ENCODE measurements at places on chromosomes 7 and 10. TPM values are rescaled to one million over a fixed set of nuclear protein-coding genes. Genes with fewer than 3 reads are reported as not detected.

The MYOZ1 gene
- 3.3 TPM for total RNA-seq

GRCh38 chr10:63716016-63716580 is 194.9 kb downstream of the REEP3 start:
- no peak overlapping the region for H3K4me3 ChIP-seq
- no peaks in the 10 kb centered on the region for H3K27me3 ChIP-seq
- H3K4me1 ChIP-seq = peaks cover 15% of the 10 kb centered on the region
- DNase-seq = no peak
- H3K36me3 ChIP-seq = no peaks in the 10 kb centered on the region

- H3K27ac ChIP-seq = no peak overlapping the region
- no peak overlapping the region for H3K4me3 ChIP-seq
- no peaks in the 10 kb centered on the region for H3K27me3 ChIP-seq
- H3K4me1 ChIP-seq = no peaks in the 10 kb centered on the region
- H3K36me3 ChIP-seq = no peaks in the 10 kb centered on the region
- DNase-seq = no peak
Measured at GRCh38 chr7:90192876-90193750, 18.4 kb upstream of the STEAP2 start.

GRCh38 chr10:24465124-24465874 is 256.4 kb downstream of the KIAA1217 start:
- H3K4me3 ChIP-seq = no peak overlapping the region
- no peaks in the 10 kb centered on the region for H3K27me3 ChIP-seq

The CALCR gene
- total RNA-seq = 16.8 TPM

DNA sequence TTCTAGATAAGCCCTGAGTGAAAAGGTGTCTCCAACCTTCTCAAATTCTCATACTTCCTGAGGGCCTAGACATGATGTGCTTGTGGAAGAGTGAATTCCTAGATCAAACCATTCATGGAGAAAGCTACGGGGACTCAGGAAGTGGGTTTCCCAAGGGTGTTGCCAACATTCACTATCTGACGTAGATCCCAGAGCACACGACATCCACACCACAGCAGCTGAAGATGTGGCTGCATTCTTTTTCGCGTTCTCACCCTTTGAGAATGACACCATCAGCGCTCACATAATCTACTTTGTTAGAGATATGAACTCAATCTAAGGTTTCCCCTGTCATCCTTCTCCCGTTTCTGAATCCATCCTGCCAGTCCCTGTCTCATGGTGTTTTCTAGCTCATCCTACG is 290.8 kb downstream of the DNAJB6 start:
- H3K27me3 ChIP-seq = no peaks in the 10 kb centered on the region
- no peak overlapping the region for H3K27ac ChIP-seq
- H3K4me1 ChIP-seq = no peaks in the 10 kb centered on the region

The ATP5F1C gene
- 248 TPM for total RNA-seq

GRCh38 chr10:104253106-104253505 is 1.6 kb upstream of the GSTO1 start:
- H3K36me3 ChIP-seq = peaks cover 13% of the 10 kb centered on the region
- H3K4me3 ChIP-seq = no peak overlapping the region
- no peaks in the 10 kb centered on the region for H3K27me3 ChIP-seq

- H3K4me3 ChIP-seq = peak overlapping the region; percentile 44
- no peaks in the 10 kb centered on the region for H3K36me3 ChIP-seq
- H3K27ac ChIP-seq = peak overlapping the region; percentile 36
- peak; percentile 95 for DNase-seq
- H3K27me3 ChIP-seq = no peaks in the 10 kb centered on the region
Measured at GRCh38 chr7:131829947-131830558, 273.6 kb upstream of the PODXL start.

GRCh38 chr10:110967009-110967630 is 47.7 kb downstream of the SHOC2 start:
- no peak overlapping the region for H3K4me3 ChIP-seq
- peaks cover 19% of the 10 kb centered on the region for H3K36me3 ChIP-seq
- no peak overlapping the region for H3K27ac ChIP-seq

DNA sequence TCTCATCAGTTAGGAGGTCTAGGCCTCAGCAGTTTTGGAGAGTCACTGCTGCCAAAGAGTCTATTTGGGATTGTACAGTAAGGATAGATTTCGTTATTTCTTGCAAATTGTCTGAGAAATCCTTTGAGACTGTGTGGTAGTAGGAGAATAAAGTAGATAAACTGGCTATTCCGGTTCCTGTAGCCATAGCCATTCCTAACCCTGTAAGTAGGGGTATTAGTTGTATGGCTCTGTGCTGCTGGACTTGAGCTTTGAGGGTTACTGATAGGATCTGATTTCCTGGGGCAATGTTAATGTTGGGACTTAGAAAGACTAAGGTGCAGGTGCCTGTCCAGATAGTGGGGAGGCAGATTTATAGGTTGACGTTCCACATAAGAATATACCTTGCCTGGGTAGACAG is 36.1 kb upstream of the ZNF138 start:
- H3K4me3 ChIP-seq = no peak overlapping the region
- no peaks in the 10 kb centered on the region for H3K36me3 ChIP-seq
- no peaks in the 10 kb centered on the region for H3K4me1 ChIP-seq
- DNase-seq = no peak

GRCh38 chr10:117167789-117168674 is 29.3 kb upstream of the KCNK18 start:
- no peaks in the 10 kb centered on the region for H3K36me3 ChIP-seq
- H3K27ac ChIP-seq = no peak overlapping the region
- H3K27me3 ChIP-seq = peaks cover 100% of the 10 kb centered on the region
- peak; percentile 92 for DNase-seq
- H3K4me1 ChIP-seq = no peaks in the 10 kb centered on the region

The LDB3 gene
- 0.21 TPM for total RNA-seq

The C7orf25 gene
- total RNA-seq = 7.0 TPM

DNA sequence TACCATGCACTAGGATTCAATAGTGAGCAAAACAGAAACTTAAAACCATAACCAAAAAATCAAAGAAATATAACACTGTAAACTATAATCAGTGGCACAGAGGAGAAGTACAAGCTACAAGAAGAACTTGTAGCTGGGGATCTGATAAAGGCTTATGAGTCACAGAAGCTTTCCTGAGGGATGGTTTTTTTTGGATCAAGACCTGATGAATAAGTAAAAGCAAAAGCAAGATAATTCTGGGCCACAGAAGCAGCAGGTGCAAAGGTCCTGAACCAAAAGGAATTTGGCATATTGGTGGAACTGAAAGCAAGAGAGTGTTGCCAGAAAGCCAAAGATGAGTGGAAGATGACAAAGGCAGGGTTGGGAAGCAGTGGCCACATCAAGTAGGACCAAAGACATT is 37.4 kb upstream of the BET1 start:
- H3K36me3 ChIP-seq = no peaks in the 10 kb centered on the region
- no peaks in the 10 kb centered on the region for H3K27me3 ChIP-seq
- peaks cover 10% of the 10 kb centered on the region for H3K4me1 ChIP-seq
- no peak for DNase-seq
- no peak overlapping the region for H3K4me3 ChIP-seq

DNA sequence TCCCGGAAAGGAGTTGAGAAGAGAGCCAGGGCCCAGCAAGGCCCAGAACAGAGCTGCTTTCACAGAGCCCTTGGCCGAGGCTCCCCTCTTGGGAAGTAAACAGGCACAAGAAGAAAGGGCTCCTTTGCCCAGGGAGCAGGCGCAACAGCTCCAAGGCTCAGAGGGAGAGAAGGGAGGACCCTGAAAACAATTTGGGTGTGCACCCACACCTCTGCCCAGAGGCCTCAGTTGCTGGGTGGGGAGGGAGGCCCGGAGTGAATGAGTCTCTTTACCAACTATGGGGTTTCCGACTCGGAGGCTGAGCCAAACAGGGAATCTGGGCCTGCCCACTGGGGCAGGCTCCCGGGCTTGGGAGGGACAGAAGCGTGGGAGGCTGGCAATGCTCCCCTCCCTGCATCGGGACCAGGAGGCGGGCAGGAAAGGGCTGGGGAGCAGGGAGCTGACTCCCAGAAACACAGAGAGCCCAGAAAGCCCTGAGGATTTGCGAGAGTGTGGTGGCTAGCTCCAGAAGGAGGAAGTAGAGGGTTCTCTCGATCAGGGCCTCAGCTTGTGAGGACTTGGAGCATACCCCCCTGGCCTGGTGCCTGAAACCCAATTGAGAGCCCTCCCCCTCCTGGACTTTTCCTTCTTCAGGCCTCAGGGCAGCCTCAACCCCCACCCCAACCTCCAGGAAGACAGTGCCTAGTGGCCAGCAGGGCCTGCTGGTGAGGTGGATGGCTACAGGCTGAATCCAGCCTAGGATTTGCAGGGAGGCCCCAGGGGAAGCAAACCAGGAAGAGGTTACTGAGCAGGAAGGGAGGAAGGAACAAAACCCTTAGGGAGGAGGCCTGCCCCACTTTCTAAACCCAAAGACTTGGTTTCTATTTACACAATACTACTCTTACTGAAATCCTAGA is 6.2 kb downstream of the C10orf105 start:
- no peaks in the 10 kb centered on the region for H3K36me3 ChIP-seq
- H3K4me3 ChIP-seq = no peak overlapping the region
- H3K27ac ChIP-seq = peak overlapping the region; percentile 24
- H3K4me1 ChIP-seq = no peaks in the 10 kb centered on the region

Measured in endodermal cell (in vitro differentiated cells).